ENCODE measurements at places on chromosomes 2 and 18.

GRCh38 chr2:222322236-222322635, 23.4 kb upstream of the PAX3 start:
- no peak for DNase-seq

GRCh38 chr2:103781313-103781712, 1019.5 kb downstream of the TMEM182 start:
- no peak for DNase-seq

GRCh38 chr2:173410579-173410978, 55.9 kb downstream of the CDCA7 start:
- no peak for DNase-seq

DNA sequence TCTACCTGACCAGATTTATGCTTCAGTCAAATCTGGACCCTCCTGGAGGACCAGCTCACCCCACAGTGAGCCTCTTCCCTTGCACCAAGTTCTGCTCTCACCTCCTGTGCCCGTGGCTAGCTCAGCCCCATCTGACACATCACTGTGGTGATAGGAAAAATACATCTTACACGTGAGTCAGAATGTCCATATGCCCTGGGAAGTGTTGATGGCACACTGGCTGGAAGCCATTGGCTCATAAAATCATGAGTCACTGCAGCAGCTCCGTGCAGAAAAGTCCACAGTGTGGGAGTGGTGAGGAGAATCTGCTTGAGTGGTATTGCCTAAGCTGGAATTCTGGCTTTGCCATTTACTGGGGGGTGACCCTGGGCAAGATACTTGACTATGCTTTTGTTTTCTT, 42.6 kb upstream of the RAPGEF4 start:
- DNase-seq, result no peak

DNA sequence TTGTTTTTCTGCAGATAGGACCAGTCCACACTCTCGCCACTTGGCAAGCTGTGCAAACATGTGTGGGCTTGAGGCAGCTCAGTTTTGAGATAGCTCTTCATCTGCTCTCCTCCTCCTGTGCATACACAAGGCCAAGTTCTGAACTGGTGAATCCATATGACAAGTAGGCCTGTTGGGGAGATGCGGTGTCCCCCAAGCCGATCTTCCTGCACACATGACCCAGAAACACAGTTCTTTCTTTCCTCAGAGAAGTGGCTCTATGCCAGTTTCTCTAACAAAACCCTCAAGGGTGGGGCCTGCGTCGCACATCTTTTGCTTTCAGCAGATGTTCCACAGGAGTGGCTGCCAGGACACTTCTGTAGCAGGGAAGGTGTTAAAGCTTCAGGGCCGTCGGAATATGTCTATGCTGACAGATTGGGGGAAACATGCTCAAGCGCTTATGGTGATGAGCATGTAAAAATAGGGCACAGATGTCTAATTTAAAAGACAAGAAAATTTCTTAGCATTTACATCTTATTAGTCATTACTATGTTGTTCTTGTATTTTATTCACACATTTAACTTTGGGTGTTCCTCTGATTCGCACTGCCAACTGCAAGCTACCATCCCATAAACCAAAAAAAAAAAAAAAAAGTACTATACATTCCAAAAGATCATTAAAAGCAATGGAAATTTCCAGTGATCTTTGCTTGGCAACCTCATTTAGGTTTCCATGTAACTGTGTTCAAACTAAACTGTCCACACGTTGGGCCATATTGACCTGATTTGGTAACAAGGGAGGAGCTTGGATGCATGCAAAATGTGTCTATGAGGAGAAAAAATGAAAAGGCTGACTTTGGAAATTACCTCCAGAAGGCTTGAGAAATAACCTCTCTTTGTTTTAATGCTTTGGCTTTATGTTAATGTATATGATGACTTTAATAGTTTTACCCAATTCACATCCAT, 1055.5 kb upstream of the KLHL29 start:
- DNase-seq, result peak; percentile 57

DNA sequence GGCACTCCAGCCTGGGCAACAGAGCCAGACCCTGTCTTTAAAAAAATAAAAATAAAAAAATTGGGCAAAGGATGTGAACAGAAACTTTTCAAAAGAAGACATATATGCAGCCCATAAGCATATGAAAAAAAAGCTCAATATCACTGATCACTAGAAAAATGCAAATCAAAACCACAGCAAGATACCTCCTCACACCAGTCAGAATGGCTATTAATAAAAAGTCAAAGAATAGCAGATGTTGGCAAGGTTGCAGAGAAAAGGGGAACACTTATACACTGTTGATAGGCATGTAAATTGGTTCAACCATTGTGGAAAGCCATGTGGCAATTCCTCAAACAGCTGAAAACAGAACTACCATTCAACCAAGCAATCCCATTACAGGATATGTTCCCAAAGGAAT, 204.1 kb upstream of the SRD5A2 start:
- no peak for DNase-seq

- DNase-seq, result no peak
These were observed 199.3 kb downstream of the RNF144A start for GRCh38 chr2:7116511-7116910.

DNA sequence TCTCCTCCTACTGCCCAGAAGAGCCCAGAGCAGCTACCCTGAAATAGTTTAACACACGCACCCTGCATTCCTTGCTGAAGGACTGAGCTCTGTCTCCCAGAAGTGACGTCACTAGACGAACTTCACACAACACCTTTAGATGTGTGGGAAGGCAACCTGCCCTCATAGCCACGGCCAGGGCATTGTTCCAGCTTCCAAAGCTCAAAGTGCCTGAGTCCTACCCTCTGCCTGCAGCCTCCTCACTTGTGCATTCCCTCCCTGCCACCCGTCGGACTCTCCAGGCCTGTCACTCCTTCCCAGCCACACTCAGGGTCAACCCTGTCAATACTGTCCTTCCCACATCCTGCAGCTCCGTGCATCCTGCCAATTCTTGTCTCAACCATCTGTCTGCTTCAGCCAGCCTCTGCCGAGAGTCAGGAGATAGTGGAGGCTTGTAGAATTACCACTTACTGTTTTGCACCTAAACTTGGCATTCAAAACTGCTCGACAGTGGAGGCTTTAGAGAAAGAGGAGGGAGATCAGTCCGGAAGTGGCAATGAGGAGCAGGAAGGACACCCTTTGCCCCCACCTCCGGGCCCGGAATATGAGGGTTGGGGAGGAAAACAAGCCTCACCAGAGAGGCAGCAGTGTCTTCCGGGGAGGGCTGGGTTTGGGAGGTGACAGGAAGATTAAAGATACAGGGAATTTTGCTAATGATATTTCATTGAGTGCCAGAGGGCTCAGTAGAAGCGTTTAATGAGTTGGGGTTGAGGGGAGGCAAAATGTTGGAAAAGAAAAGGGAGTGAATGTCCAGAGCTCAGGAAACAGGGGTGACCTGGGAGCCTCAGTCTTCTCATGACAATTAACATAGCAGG, 72.3 kb upstream of the ATG16L1 start:
- DNase-seq, result no peak

DNA sequence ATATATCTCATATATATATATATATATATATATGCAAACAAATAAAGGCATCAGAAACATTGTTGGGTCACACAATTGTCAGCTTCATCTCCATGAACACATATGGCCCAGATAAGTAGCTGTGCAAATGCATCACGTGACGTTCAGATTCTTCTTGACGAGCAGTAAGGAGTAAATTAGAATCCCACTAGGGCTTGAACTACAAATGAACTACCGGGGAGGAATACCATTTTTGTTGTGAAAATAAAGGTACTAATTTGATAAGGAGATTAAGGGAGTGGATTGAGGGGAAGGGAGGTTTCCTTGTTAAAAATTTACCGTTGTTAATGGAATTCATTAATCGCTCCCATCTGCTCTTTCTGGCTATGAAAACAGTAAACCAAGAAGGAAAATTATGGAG, 186.5 kb upstream of the COPS8 start:
- DNase-seq, result no peak

DNA sequence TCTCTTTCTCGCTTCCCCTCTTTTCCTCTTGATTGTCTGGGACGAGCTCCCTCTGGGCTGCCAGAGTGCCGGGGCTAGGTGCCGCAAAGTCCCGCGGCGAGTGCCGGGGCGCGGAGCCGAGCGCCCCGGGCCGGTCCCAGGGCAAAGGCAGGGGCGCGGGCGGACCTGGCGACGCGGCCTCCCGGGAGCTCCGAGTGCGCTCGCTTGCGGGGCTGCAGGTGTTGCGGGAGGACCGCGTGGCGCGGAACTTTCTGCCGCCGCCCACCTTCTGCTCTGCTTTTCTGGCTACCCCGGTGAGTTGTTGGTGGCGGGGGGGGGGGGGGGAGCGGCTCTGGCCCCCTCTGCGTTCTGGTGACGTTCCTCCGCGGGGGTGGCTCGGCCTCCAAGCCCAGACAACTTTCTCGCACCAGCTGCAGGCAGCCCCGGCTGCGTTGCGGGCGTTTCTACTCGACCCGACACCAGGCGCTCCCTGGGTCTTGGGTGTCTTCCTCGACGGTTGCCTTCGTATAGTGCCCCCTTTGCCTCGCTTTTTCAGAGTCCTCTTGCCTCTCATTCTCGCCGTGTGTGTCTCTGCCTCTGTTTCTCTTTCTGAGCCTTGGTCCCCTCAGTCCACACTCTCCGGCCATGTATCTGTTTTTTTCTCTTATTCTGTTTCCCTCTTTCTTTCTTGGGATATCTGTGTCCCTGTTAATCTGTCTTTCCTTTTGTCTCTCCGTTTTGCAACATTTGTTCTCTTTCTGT, 759 bp downstream of the GALNT13 start:
- no peak for DNase-seq

GRCh38 chr2:9895669-9896590, 52.7 kb downstream of the TAF1B start:
- DNase-seq, result no peak

DNA sequence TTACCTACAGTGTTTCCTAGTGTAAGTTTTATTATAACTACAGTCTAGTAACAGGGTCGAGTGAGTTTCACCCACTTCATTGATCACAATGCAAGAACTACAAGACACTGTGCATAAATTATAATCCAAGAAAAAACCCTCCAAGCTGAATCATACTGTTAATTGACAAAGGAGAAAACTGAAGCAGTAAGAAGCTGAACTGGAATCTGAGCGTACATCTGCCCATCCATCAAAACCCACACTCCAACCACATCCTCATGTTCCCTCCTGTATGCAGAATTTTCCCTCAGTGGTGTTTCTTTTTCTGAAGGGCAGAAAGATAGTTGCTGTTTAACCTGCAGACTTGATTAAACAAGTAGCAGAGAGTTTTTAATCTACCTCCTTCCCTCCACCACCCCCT, 49.5 kb upstream of the KIDINS220 start:
- DNase-seq, result no peak

DNA sequence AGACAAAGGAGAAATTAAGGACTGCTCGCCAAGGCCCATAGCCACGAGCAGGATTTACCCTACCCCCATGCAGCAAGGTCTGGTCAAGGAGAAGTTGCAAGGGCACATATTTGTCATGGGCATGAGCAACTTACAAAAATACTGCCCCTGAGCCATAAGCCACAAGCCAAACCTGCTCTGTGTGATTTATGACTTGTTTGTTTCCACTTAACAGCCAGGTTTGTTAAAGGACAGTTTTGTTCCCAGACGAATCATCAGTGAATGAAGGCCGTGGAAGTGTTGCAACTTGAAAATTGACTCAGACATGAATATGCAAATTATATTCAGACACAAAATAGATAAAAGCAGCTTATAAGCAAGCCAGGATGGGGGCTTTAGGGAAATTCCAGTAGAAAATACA, 31.3 kb upstream of the EVA1A start:
- DNase-seq, result no peak

DNA sequence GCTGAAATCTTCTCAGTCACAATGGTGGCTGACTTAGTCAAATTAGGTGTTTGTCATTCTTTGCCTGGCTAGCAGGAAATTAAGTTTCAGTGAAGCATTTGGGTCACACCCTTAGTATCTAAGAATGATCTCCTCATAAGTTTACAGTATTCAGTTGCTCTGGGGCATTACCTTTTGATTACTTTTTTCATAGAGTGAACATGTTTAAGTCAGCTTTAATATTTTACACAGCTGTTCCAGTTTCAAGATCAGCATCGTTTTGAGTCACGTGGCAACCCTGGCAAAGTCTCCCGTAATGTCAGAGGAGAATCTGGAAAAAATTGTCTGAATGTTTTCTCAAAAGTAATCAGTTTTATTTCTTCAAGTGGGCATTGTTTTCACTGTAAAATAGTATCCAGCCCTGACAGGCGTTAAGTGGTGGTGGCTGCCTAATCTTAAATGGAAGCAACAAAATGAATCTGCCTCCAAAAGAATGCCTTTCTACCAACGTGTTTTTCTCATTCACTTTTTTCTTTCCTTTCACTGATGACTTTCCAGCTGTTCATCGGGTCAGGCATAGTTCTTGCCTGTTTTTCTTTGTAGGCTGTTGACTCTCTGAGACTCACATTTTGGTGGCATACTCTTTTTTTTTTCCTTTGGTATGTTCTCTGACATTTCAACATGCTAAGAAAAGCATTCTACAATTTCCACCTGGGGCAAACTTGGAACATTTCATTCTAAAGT, 319.6 kb upstream of the TCF4 start:
- DNase-seq, result peak; percentile 61

- no peak for DNase-seq
These were observed 68.6 kb upstream of the SPOPL start for GRCh38 chr2:138432971-138433370.

- no peak for DNase-seq
These were observed 8.6 kb upstream of the TMX3 start for GRCh38 chr18:68723539-68723938.

DNA sequence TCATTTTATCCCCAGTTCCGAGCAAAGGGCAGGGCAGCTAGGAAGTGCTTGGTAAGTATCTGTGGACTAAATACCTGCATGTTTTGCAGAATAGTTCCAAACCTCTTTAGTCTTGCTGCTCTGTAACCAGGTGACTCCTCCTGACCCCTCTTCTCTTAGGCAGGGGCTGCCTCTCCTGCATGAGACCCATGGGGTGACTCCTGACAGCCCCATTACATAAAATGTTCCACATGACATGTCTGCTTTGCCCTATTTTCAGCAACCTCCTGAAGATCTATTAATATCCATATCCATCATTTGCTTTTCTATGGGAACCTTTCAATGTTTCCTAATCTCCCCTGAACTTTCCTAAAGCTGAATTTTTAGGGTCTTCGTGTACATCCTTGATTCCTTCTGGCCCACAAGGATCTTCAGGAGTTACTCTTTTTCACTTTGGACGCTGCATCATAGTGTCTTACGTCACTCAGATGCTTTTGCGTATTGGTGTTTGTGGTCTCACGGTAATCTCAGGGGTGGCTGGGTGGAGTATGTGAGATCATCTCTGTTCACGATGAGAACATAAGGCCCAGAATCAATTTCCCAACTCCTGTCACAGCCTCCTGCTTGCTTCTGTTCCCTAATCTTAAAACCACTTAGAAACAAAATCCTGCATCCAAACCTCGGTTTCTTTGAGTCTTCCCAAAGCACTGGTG, 76.6 kb downstream of the MAPK4 start:
- DNase-seq, result no peak

DNA sequence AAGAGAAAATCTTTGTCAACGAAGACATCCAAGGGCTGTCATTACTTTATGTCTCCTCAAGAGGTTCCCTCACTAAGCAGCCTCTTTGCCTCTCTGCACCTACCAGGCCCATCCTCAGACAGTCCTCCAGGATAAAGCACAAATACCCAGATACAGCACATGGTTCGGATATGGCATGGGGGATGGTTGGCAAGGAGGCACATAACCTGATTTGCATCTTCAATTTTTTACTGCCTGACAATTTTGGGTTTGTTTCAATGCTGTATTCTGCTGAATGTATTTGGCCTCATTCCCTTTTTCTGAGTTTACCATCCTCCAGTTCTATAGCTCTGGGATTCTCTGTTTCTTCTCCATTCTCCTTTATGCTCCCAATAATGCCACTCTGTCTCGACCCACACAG, 78.8 kb downstream of the VIT start:
- no peak for DNase-seq

All from right forelimb (tissue), 1 donor.